Endothelial cell of umbilical vein (primary cell): ENCODE measurements at places on chromosomes 16 and 17. TPM values are rescaled to one million over a fixed set of nuclear protein-coding genes. Genes with fewer than 3 reads are reported as not detected.

The STX1B gene
- 0.07 and 0.11 TPM in 2 replicates for total RNA-seq

- DNase-seq: no peak
Measured at GRCh38 chr16:22685459-22685830, 128.5 kb upstream of the HS3ST2 start.

DNA sequence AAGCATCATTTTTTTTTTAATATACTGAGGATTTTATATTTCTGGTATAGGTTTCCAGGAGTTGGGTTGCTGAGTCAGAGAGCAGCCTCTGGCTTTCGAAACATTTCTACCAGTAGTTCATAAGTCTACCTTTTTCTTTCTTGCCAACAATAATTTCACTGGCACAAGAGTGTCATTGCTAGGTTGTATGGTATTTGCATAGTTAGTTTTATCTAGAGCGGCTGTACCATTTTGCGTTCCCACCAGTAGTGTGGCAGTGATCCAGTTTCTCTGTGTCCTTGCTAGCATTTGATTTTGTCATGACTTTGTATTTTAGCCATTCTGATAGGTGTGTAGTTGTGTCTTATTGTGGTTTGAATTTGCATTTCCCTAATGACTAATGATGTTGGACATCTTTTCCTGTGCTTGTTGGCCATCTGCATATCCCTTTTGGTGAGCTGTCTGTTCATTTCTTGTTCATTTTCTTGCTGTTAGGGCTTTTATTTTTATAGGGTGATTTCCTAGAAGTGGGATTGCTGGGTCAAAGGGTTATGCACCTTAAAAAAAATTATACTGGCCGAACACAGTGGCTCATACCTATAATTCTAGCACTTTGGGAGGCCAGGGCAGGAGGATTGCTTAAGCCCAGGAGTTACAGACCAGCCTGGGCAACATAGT is 39.9 kb downstream of the SNX29 start:
- no peak for DNase-seq

GRCh38 chr16:53901408-53901807 is 197.5 kb downstream of the FTO start:
- no peak for DNase-seq

- DNase-seq: no peak
Measured at GRCh38 chr17:34850964-34851363, 110.3 kb downstream of the CCT6B start.

GRCh38 chr16:4011225-4011939 is 104.9 kb downstream of the ADCY9 start:
- peak; percentile 65 for DNase-seq

- DNase-seq: no peak
Measured at GRCh38 chr17:60077226-60077625, 1.5 kb downstream of the HEATR6 start.

- no peak for DNase-seq
Measured at GRCh38 chr17:67487506-67487905, 110.4 kb downstream of the PITPNC1 start.
